Glomerular endothelial cell (primary cell): ENCODE measurements at places on chromosomes 13 and 19. TPM values are rescaled to one million over a fixed set of nuclear protein-coding genes. Genes with fewer than 3 reads are reported as not detected.
A peak's percentile ranks its signal among the peaks of the same experiment; 100 is the strongest.

- no peak for DNase-seq
Observed at GRCh38 chr13:31374682-31375081, 174.9 kb downstream of the B3GLCT start.

DNA sequence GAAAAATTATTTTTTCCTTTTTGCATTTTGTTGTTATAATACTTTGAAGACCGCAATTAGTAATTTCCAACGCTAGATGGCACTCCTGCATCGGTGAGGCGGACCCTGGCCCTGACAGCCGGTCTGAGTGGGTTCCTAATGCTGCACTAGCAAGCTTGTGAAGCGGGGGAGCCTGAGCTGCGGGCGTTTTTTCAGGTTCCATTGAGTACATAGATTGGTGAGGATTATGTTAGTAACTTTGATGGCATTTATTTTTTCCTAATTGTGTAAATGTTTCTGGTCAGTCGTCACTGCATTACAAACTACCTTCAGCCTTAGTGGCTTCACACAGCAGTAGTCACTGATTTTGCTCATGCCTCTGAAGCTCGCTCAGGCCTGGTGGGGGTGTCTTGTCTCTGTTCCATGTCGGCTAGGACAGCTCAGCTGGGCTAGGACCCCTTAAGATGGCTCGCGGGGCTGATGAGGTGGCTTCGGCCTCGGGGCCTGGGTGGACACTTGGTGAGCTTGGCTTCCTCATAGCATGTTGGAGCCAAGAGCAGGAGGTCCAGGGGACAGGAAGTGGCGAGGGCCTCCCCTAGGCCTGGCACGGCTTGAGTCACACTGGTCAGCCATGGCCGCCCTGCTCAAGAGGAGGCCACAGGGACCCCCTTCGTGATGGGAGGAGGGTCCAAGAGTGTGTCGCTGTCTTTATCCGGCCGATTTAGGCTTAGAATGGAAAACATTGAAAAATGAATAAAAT, 25.0 kb downstream of the ERCC5 start:
- no peak for DNase-seq

DNA sequence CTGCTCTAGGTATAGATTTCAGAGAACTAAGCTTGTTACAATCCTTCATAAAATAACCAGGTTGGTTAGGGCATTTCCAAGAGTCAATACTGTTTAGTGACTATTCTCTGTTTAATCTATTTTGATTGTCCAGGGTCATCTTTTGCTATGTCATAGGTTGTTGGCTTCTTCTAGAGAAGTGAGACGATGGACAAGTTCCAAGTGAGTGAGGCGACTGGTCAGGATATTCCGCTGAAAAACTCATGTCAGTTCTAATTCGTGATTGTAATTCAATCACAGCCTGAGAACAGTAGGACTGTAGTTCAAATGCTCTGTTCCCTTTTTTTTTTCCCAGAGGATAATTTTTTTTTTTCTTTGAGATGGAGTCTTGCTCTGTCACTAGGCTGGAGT, 15.8 kb upstream of the ALOX5AP start:
- DNase-seq = no peak

DNA sequence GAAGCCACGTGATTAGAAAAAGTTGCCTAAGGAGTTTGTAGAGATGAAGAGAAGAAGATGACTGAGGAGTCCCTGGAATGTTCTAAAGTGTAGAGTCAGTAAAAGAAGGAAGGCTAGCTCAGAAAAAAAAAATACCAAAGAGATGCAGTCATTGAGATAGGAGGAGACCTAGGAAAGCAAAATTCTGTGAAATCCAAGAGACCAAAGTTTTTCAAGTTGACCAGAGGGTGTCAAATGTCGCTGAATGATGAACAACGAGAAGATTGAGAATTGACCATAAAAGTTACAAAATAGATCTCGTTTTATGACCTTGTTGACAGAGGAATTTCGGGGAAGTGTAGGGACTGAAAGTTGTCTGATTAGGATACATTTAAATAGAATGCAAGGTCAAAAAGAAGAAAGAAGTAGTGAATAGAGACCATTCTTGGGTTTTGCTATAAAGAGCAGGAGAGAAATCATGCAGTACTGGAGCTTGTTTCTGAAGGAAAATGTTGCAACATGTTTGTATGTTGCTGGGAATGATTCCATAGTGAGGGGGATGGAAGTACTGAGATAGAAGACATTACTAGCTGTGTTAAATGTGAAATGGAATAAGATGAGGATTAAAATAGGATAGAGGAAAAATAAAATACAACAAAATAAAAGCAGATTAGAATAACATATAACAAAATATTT, 30.2 kb upstream of the HTR2A start:
- DNase-seq = no peak

DNA sequence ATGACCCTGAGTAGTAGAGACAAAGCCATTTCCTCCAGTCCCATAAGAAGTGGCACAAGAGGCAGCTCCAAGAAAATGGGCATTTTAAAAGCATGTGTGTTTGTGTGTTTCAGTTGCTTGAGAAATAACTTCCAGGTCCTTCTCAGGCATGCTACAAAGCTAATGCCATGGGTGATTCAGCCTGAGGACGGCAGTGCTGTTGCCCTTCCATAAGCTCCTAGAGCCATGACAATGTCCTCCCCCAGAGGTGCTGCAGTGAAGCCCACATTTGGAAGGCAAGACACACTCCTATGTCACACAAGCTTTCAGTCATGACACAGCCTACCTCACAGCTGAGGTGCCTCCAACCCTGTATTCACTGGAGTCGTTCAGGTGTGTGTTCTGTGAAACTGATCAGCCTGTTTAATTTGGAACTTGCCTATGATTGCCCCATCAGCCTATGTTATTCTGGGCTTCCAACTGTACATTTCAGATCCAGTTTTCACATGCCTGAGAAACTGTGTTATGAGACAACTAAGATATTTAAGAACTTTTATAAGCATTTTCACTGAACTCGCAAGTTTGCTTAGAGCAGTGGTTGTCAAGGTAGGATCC, 213.6 kb downstream of the FOXO1 start:
- DNase-seq = no peak

GRCh38 chr19:10952809-10953208, 8.0 kb upstream of the SMARCA4 start:
- no peak for DNase-seq

DNA sequence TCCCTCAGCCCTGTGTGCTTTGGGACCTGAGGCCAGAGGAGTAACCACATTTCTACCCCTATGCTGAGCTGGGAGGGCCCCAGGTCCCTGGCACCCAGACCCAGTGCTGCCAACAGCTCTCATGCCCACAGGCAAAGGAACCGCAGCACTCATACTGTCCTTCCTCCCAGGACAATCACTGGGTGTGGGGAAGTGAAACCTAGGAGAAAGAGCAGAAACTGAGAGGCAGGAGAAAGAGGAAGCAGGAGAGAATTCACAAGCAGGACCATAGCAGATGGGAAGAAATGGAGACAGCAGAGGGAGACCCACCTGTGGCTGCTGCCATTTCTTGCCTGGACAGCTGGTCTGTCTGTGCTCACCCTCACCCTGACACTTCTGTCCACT, 18.9 kb downstream of the CCDC97 start:
- no peak for DNase-seq

DNA sequence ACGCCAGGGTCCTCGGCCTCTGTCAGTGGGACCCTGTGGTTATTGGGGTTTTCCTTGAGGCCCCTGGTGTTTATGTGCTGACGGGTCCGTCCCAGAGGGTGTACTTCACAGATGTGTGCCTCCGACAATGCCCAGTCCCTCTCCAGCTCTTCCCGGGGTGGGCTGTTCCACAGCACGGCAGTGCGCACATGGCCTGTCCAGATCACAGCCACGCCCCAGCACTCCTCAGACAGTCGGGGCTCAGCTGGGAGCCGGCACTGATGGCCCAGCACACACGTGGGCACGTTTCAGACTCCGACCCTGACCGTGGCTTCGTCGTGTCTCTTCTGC, 16.9 kb upstream of the F7 start:
- DNase-seq = no peak

DNA sequence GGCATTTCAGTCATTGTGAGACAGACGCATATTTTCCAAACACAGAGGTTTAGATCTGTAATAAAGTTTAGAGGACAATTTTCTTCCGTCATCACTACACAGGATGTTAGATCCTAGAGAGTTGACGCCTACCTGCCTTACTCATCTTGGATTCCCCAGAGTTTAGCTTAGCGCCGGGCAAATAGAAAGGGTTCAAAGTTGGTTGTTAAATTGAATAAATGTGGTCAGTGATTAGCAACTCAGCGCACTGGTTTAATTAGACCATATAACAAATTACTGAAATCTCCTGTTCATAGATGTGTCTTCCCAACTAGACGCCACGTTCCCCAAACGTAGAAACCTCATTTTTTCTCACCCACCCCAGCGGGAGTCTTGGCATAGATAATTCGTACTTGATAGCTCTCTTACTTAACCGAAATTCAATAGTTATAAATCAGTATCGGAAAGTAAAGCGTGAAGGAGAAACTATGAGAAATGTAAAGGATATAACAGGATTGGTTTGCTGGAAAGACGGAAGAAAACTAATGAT, 726 bp upstream of the UFM1 start:
- peak; percentile 7 for DNase-seq

DNA sequence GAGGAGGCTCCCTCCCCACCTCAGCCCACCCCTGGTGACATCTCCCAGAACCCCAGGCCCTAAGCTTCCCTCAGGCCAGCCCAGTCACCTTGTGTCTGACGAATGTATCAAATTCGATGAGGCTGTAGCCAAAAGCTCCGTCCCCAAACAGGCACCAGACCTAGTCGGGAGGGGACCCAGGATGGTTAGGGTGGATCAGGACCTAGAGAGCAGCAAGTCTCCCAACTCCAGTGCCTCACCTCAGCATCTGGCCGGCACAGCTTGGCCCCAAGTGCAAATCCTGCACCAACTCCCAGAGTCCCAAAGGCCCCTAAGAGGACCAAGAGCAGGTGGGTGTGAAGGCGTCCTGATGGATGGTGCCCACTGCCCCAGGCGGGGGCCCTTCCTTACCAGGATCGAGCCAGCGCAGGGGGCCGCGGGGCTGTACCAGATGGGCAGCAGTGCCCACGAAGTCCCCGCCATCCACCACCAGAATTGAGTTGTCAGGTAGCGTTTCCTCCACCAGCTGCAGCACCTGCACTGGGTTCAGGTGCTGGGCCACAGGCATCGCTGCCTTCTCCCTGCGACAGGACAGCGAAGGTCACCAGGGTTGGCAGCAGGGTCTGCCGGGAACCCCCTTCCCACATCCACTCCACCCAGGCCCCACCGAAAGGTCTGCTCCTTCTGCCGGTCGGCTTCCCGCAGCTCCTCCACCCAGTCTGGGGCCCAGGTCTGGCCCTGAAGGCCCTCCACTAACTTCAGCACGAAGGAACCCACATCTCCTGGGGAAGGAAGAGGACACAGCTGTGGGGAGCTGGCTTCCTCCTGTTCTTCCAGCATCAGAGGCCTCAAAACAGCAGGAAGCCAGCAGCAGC, 8.8 kb downstream of the SYDE1 start:
- DNase-seq = no peak

DNA sequence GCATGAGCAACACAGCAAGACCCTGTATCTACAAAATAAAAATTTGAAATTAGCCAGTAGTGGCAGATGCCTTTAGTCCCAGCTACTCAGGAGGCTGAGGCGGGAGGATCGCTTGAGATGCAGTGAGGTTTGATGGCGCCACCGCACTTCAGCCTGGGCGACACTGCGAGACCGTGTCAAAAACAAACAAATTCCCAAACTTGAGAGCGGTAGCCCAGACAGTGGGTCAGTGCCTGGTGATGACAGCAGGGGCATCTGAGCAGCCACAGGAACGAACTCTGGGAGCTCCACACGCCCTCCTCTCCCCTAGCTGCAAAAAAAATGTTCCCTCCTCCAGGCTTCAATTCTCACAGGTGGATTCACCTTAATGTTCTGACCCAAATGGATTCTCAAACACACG, 14.1 kb downstream of the ZNF490 start:
- DNase-seq = no peak

DNA sequence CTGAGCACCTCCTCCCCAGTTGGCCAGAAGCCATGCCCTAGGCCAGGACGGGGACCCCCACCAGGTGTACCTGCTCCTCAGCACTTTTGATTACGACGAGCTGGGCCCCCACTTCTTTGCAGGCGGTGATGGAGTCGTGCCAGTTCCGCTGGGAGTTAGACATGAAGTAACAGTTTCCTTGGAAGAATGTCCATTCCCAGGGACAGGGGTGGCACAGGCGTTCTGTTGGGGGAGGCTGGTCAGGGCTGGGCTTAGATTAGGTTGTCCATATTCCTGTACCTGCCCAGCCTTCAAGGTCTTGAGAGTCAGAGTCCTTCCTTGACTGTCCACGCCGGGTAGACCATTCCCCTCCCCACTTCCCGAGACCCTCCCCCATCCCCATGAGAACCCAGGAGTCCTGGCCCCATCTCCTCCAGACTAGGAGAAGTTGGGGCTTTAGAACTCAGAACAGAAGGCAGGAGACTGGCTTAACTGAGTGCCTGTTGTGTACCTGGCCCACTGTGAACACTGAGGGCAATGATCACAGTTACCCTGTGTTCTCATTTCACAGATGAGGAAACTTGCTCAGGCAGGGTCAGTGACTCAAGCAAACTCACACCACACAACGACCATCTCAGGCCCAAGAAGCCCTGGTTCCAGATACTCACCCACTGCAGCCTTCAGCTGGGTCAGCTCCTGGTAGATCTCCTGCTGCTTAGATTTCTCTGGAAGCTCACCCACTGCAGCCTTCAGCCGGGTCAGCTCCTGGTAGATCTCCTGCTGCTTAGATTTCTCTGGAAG, 2.3 kb downstream of the CD209 start:
- DNase-seq = no peak

- DNase-seq = no peak
Observed at GRCh38 chr13:90154311-90154960, 1193.1 kb upstream of the MIR17HG start.

MZF1 gene
- 18.6 and 23.1 TPM in 2 replicates for total RNA-seq

RFPL4AL1 gene
- total RNA-seq = not detected in 2 replicates

PNMA8B gene
- 0.18 and 0.29 TPM in 2 replicates for total RNA-seq

MAP2K2 gene
- 139 and 150 TPM in 2 replicates for total RNA-seq

NFIX gene
- total RNA-seq = 4.9 and 5.0 TPM in 2 replicates

NLRP4 gene
- total RNA-seq = not detected in 2 replicates

ZNF571 gene
- total RNA-seq = 1.5 and 2.0 TPM in 2 replicates

HCST gene
- total RNA-seq = not detected in 2 replicates
